Fibroblast of skin of right quadriceps (primary cell): ENCODE measurements at places on chromosomes 3 and 15.

- peak; percentile 39 for DNase-seq
Measured at GRCh38 chr3:41259449-41260062, 60.3 kb downstream of the CTNNB1 start.

DNA sequence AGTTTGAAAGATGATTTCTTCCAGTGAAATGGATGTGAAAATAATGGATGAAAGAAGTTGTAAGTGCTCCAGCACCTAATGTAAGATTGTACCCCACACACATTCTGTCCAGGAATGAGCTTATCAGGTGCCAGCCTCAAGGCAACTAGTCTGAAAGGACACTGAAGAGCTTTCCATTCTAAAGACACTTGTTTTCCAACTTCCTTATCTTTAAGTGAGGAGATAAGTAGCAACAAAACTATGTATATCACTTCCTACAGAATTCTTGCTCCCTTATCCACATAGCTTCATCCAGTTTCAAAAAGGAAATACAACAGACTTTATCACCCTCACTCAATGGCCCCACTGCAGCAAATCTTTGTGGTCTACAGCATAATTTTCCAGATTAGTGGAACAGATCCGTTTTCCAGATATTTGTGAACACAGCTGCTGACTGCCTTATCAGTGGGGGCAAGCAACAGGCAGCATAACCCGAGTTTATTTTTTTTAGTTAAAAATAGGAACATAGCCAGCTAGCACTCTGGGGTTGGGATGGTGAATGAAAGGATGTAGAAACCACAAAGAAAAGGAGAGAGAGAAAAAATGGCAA is 60.6 kb downstream of the CD200R1L start:
- DNase-seq: peak; percentile 69

DNA sequence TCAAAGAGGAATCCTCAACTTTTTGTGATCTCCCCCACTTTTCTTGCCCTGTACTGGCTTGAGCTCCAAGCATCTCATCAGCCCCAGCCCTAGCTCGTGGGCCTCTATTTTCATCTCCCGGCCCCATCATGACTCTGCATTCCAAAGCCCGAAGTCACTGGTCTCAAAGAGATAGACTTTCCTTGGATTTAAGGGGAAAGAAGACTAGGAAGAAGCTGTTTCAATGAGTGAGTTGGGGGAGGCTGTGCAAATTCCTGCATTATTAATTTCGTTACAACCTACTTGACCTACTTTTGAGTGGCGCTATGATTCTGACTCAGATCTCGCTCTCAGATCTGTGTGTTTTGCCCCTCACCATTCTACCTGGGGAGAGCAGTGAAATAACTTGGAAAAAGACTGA is 266.6 kb upstream of the TBL1XR1 start:
- DNase-seq: peak; percentile 93

GRCh38 chr15:66008940-66009562 is 139.8 kb downstream of the RAB11A start:
- peak; percentile 44 for DNase-seq

- peak; percentile 57 for DNase-seq
Measured at GRCh38 chr15:99253381-99254090, 2.3 kb downstream of the LRRC28 start.

- DNase-seq: no peak
Measured at GRCh38 chr3:23961066-23961465, 16.0 kb downstream of the NR1D2 start.

DNA sequence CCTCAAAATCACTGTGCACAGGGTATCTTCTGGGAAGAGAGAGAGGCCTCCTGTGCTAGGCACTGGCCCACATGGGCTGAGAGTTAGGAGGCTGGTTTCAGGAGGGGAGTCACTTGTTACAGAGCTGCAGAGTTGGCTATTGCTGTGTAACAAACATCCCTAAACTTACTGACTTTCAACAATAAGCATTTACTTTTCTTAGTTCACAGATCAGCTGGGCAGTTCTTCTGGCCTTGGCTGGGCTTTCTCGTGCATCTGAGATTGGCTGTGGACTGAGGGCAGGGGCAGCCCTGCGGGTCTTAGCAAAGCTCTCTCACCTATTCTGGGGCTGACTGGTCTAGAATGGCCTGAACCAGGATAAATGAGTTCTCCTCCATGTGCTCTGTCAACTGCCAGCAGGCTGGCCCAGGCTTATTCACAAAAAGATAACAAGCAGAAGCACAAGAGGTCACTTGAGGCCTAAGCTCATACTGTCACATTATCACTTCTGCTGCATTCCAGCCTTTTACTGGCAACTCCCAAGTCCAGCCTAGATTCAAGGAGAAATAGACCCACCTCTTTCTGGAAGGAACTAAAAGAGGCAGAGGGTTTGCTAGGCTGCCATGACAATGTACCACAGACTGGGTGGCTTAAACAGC is 17.2 kb upstream of the RBSN start:
- no peak for DNase-seq

DNA sequence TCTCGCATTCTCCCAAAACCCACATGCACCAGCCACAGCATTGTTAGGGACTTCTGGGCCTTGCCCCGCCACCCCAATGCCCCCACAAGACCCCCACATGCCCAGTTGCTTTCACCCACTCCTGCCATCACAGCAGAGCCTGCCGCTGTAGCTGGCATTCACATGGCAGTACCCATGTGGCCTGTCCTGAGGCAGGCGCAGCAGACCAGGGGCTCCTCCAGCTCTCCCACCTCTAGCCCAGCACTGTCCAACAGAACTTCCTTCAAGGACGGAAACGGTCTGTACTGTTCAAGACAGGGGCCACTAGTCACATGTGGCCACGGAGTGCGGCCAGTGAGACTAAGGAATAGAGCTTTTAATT is 32.5 kb downstream of the ANP32A start:
- no peak for DNase-seq

GRCh38 chr15:70084461-70084860 is 13.3 kb downstream of the TLE3 start:
- no peak for DNase-seq

DNA sequence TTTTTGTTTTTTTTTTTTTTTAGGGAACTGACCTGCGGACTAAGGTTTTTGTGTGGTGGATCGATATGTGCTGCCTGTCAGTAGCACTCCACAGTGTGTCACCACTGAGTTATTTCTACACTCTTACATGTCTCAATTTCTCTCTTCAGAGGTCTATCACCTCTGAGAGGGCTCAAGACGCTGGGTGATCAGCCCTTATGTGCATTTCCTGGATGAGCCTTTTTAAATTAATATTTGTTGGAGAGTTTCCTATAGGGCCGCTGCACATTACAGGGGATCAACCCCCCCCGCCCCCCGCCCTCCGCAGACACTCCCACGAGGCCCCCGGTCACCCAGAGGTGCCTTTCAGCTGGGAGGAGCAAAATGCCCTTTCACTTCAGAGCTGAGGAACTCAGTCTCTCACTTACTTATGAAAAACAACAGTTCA is 34.5 kb upstream of the AP4E1 start:
- no peak for DNase-seq

DNA sequence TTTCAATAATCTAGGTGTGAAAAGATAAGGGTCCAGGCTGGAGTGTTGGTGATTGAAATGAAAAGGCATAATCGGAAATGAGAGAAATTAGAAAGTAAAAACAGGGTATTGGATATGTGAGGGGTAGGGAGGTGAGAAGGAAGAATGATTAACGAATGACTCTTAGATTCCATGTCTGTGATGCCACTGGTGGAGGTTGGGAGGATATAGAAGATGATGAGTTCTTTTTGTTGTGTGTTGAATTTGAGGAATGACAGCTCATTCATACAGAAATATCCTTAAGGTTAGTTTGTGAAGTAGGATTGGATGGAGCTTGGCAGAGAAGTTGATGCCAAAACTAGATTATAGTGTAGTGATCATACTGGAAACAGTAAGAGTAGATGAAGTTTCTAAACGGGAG is 72.2 kb upstream of the CCNL1 start:
- DNase-seq: no peak

DNA sequence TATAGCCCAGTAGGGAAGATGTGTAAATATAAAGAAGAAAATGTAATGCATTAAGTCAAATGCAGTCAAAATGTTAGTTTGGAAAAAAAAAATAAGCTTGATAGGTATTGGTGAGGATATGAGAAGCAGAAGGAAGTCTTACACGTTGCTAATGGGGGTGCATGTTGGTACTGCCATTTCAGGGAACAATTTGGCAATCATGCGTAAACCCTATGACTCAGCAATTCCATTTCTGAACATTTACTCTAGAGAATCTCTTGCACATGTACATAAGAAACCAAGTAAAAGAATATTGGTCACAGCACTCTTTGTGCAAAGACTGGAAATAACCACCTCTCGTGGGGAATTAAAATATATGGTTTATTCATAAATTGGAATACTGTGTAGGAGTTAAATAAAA is 35.5 kb upstream of the TIMP4 start:
- DNase-seq: peak; percentile 93

- no peak for DNase-seq
Measured at GRCh38 chr15:85642065-85642692, 152.5 kb downstream of the KLHL25 start.

- no peak for DNase-seq
Measured at GRCh38 chr3:124094496-124094895, 102.6 kb upstream of the ROPN1 start.

DNA sequence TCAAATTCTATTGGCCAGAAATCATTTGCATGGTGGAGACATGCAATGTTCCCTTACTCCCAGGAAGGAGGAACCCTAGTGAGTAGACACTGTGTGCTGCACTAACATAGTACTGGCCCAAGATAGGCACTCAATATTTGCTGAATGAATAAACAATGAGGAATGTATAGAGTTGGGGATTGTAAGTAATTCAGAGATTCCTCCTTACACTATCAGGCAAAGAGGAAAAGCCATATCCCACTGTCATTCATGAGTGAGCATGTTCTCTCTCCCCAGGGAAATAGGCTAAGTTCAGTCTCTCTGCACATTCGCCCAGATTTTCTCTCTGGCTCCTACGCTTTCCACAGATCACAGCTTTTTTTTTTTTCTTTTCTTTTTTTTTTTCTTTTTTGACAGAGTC is 154.9 kb upstream of the WNT5A start:
- DNase-seq: no peak

DNA sequence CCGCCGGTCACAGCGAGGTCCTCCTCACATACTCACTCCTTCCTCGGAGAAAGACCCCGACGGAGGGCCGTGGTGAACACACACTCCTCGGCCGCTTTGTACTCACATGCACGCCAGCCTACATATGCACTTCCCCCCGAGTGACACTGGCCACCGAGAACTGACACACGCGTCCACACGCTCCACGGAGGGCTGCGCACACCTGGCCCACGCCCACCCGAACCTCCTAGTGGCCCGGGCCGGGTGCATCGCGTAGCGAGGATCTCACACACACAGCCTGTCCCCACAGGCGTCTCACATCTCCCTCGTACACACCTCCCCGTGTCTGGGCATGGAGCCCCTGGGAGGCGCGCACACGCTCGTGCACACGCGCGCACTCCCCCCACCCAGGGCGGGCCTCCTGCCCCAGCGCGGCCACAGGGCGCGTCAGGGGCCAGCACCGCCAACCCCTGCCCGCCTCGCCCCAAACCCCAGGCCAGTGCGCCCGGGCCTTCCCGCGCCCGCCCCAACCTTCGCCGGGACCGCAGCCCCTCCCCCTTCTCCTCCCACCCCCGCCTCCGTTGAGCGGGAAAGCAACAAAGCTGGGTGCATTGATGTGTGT is 411 bp upstream of the C3orf70 start:
- peak; percentile 6 for DNase-seq

DNA sequence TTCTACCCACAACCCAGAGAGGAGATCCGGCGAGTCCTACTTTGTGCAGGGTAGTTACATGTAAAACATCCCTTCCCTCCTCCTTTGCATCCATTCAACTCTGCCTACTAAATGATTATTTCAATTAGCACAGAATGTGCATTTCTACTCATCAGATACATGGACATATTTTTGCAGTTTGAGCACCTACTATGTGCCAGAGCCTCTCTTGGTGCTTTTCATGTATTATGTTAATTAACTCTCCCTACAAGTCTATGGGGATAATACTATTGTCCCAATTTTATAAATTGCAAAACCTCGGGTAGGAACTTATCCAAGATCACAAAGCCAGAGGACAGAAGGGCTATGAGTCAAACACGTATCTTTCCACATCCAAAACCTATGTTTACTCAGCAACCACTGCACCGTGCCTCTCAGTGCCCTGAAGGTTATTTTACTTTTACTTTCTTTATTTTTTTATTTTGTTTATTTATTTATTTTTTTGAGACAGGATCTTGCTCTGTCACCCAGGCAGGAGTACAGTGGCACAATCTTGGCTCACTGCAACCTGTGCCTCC is 432.8 kb downstream of the MAGI1 start:
- DNase-seq: no peak

DNA sequence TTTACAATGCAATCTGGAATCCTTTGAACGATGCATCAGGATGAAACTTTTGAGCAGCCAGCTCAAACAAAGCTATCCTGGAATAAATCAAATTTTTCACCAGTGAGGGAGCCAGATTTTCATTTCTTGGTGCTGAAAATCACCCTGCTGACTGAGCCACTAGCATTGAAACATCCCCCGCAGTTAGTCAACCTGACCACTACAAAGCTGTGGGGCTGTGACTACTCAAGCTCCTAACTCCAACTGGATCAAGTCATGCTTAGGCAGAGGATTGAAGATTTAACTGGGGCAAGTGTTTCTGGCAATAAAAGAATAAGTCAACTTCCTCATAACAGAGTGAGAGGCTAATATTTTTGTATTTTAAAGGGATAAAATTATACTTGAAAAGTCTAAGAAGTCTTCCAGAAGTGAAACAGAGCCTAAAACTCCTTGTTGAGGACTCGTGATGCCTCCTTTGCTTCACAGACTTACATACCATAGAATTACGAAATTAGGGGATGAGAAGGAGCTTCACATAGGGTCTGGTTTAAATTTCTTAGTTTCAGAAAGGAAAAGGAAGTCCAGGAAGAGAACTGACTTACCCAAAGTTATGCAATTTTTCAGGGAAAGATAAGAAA is 177.8 kb downstream of the SERPINI1 start:
- peak; percentile 43 for DNase-seq

GRCh38 chr3:58198362-58198761 is 12.4 kb downstream of the DNASE1L3 start:
- no peak for DNase-seq

GRCh38 chr3:72580900-72581299 is 267.3 kb downstream of the SHQ1 start:
- peak; percentile 6 for DNase-seq

DNA sequence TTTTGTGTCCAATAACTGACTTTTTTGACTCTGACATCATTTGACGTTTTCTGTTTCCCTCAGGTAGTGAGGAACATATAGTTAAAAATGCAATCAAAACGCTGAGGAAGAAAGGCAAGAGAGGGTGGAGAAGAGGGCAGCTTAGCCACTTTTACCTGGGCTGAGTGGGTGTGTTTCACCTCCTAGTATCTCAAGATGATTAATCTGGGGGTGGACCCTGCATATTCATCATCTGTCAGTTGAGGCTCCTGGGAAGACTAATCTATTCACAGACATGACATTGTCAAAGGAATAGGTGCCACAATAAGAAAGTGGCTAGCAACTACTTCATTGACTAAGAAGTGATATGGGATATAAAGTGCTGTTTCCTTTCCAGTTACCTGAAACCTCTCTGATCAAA is 331.5 kb upstream of the RARB start:
- no peak for DNase-seq

- DNase-seq: no peak
Measured at GRCh38 chr15:87209891-87210689, 1046.4 kb downstream of the NTRK3 start.

- no peak for DNase-seq
Measured at GRCh38 chr15:90029024-90029423, 27.9 kb downstream of the ZNF710 start.

GRCh38 chr15:31081056-31081455 is 20.5 kb downstream of the TRPM1 start:
- DNase-seq: no peak

- DNase-seq: no peak
Measured at GRCh38 chr3:82707035-82707434, 945.6 kb upstream of the GBE1 start.
